Kidney (tissue), 22 donors: ENCODE measurements at places on chromosomes 6 and 20.
A peak's percentile ranks its signal among the peaks of the same experiment; 100 is the strongest.

GRCh38 chr6:42539135-42539534 is 24.7 kb upstream of the UBR2 start:
- H3K27ac ChIP-seq, result no peak overlapping the region
- no peak overlapping the region for H3K4me3 ChIP-seq
- no peak for DNase-seq
- no peaks in the 10 kb centered on the region for H3K4me1 ChIP-seq
- no peaks in the 10 kb centered on the region for H3K27me3 ChIP-seq

DNA sequence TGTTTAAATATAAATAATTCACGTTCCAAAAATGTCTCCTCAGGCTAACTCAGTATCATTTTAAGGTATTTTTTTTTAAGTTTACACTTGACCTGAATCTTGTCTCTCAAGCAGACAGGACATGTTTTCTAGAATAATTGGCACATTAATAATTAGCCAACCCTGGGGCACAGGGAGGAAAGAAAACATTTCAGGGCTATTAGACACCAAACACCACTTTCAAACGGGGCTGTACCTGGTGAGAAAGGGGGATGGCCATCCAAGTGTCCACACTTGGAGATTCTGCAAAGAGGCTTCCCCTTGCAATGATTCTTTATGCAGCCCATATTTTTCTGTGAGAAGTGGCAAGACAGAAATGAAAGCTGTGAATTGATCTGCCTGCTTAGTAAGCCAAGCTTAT is 560.8 kb downstream of the CD109 start:
- no peak overlapping the region for H3K27ac ChIP-seq
- H3K4me1 ChIP-seq, result no peaks in the 10 kb centered on the region
- H3K36me3 ChIP-seq, result no peaks in the 10 kb centered on the region
- H3K27me3 ChIP-seq, result no peaks in the 10 kb centered on the region
- H3K4me3 ChIP-seq, result no peak overlapping the region

DNA sequence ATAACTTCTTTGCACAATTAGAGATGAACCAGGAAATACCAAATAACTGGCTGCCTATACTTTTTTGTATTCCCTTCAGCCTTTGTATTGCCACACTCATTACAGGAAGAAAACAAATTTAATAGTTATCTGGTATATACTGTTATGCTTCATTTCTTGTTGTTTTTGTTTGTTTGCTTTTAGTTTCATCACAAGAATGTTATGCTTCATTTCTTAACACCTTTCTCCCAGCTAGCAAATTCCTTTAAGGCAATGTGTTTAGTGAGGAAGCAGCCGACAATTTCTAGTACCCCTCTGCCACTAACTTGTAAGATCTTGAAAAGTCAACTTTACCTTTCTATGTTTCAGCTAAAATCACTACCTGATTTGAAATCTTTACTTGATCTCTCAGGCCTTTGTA is 1.4 kb downstream of the NCOA6 start:
- no peaks in the 10 kb centered on the region for H3K36me3 ChIP-seq
- peak overlapping the region; percentile 96 for H3K4me3 ChIP-seq
- H3K27me3 ChIP-seq, result no peaks in the 10 kb centered on the region
- peaks cover 5% of the 10 kb centered on the region for H3K4me1 ChIP-seq

- peaks cover 2% of the 10 kb centered on the region for H3K27me3 ChIP-seq
- H3K36me3 ChIP-seq, result no peaks in the 10 kb centered on the region
- H3K4me1 ChIP-seq, result no peaks in the 10 kb centered on the region
- peak; percentile 74 for DNase-seq
- peak overlapping the region; percentile 41 for H3K27ac ChIP-seq
Observed at GRCh38 chr6:1617466-1618310, 8.0 kb downstream of the FOXC1 start.

DNA sequence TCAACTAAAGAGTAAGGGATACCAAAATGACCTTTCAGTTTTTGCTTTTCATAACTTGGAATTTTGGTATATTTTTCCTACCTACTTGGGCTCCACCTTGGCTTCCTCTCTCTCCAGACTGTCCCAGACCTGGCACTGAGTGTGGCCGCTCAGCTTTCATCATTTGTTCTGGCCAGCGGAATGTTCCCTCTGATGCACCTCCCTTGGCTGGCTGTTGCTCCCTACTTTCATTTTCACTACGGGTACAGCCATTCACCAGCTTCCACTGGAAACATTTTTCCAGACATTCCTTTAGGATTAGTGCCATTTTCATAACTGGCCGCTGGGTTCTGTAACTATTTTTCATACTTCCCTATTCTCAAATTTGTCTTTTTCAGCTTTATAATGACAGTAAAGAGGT is 487.4 kb downstream of the TENT5A start:
- H3K27ac ChIP-seq, result no peak overlapping the region
- H3K4me1 ChIP-seq, result no peaks in the 10 kb centered on the region

DNA sequence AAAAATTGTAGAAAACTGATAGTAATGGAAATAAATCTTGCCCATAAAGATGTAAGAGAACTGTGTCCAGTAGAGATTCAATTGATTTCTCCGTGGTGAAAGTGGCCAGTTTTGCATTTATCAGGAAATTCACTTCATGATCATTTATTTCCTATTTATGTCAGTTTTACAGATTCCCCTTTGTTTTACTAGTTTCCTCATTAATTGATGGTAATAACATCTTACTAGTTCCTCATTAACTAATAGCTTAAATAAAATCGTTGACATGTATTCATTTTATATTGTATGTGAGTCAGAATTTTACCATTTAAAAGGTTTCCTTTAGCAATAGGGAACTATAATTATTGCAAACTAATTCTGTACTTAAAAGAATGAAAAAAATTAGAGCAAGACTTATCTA is 99.8 kb upstream of the ADGRF1 start:
- no peak overlapping the region for H3K4me3 ChIP-seq
- no peak overlapping the region for H3K27ac ChIP-seq
- H3K4me1 ChIP-seq, result peaks cover 3% of the 10 kb centered on the region
- no peaks in the 10 kb centered on the region for H3K36me3 ChIP-seq
- no peak for DNase-seq

- H3K4me1 ChIP-seq, result no peaks in the 10 kb centered on the region
- H3K4me3 ChIP-seq, result no peak overlapping the region
- no peaks in the 10 kb centered on the region for H3K36me3 ChIP-seq
- DNase-seq, result no peak
- H3K27me3 ChIP-seq, result no peaks in the 10 kb centered on the region
- no peak overlapping the region for H3K27ac ChIP-seq
Observed at GRCh38 chr6:106102034-106102433, 15.9 kb downstream of the PRDM1 start.
